ENCODE measurements at places on chromosomes 16 and 17.

DNA sequence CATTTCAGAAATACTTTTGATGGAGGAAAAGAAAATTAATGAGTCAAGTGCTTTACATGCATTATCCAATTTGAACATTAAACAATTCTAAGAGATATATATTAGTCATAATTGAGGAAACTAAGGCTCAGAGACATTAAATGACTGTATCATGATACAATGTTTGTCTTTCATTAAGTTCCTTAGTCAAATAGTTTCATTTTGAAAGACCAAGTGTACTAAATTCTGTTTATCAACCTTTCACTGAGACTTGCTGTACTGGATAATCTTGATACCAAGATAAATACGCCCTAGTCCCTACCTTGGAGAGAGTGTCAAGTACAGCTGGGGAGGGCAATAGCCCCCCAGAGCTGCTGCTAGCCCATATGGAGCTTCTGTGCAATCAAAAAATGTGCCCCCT, 24.2 kb downstream of the TOM1L2 start:
- no peak for DNase-seq

- no peak for DNase-seq
Observed at GRCh38 chr17:7184647-7185046, 5.5 kb upstream of the ASGR1 start.

GRCh38 chr17:44807817-44808155, 22.3 kb downstream of the GJC1 start:
- DNase-seq: no peak

GRCh38 chr17:57313097-57313835, 56.9 kb downstream of the MSI2 start:
- no peak for DNase-seq

DNA sequence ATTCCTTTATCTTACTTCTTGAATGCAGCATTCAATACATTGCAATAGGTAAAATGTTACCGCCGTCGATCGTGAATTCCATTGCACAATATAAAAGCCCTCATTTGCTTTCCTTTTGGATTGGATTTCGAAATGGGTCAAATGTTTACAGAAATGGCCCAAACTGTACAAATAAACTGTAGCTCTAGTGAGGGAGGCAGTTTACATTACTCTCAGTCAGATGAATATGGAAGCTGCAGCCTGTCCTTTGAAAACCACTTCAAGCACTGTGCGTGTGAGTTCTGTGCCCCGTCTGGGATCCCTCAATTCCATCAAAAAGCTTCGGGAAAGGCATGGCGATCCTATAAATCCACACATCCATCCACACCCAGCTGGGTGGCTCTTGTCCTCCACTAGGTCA, 258.6 kb upstream of the FOXF1 start:
- DNase-seq: no peak

- no peak for DNase-seq
Observed at GRCh38 chr16:82322177-82322576, 152.2 kb upstream of the MPHOSPH6 start.

DNA sequence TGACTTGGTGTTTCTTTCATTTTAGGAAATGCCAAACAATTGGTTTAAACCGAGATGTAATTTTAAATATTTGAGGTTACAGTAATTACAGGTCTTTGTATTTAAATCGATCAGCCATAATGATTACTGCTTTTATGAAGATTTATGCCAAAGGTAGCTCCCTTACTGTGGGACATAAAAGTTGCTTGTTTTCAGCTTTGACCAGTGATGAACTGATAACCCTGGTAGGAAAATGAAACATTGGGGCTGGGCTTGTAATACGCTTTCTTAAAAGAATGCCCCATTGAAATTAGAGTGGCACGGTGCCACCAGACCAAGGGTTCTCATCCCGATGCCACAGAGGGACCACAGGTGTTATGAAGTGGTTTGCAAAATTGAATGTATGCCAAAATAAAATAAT, 7.3 kb downstream of the TNRC6A start:
- DNase-seq: no peak

- no peak for DNase-seq
Observed at GRCh38 chr16:81401035-81401950, 43.3 kb upstream of the CMIP start.

- no peak for DNase-seq
Observed at GRCh38 chr16:22355487-22355908, 18.9 kb downstream of the CDR2 start.

DNA sequence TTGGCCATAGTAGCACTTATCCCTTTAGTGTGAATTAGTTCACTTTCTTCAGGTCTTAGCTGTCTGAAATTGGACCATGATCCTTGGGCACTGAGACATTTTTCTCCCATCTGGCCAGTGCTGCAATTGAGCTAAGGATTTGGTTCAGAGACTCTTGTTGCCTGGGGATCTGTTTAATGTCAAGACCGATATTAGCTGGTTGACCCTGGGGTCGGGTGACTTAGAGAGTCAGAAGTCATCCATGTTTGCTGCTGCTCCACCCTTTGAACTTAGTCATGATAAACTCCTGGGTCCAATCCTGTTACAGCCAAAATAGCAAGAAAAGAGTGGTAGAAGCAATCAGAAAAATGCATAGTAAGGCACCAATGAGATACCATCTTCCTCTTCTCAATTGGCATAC, 45.8 kb upstream of the TOX3 start:
- no peak for DNase-seq

- no peak for DNase-seq
Observed at GRCh38 chr17:41724476-41725050, 9.9 kb downstream of the HAP1 start.

- no peak for DNase-seq
Observed at GRCh38 chr16:23125277-23125676, 24.0 kb downstream of the USP31 start.

- no peak for DNase-seq
Observed at GRCh38 chr17:46995841-46996571, 17.0 kb upstream of the RPRML start.

GRCh38 chr16:71726476-71727315, 2.2 kb upstream of the PHLPP2 start:
- no peak for DNase-seq

- no peak for DNase-seq
Observed at GRCh38 chr16:82653550-82654511, 27.1 kb downstream of the CDH13 start.

DNA sequence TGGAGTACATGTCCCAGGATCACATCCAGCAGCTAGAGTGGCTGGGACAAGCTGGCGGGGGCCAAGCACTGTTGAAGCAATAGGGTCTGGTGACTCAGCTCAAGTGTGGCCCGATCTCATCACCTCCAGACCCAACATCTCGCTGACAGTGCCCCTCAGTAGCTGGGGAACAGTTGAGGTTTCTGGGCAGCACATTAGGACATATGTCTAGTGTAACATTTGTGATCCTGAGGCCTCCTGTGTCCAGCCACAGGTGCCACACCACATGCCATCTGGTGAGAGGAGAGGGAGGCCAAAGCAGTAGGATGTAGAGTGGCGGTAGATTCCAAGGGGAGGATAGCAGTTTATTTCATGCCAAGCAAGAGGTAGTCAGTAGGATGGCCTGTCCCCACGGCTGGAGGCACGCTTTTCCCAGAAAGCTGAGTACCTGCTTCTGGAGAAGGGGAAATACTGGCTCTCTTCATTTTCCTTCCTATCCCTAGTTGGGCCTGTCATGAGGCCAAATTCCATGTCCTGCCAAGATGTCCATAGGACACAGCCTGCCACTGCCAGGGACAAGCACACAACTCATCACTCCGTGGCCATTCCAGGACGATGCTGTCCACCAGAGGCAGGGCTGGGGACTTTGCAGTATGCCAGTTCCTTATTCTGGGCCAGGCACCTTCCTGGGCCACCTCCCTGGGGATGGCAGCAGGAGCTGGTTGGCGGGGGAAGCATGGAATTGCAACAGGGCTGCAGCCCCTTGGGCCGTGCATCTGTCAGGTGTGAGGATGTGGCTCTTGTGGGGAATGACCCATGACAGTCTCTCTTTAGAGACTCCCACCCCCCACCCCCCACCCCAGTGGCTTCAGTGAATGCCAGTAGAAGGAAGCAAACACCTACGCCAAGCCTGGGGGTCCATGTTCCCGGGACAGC, 24.0 kb downstream of the GGA3 start:
- DNase-seq: no peak

- DNase-seq: no peak
Observed at GRCh38 chr16:88402551-88403240, 19.9 kb downstream of the ZNF469 start.

GRCh38 chr16:89049484-89050118, 44.1 kb upstream of the ACSF3 start:
- no peak for DNase-seq

DNA sequence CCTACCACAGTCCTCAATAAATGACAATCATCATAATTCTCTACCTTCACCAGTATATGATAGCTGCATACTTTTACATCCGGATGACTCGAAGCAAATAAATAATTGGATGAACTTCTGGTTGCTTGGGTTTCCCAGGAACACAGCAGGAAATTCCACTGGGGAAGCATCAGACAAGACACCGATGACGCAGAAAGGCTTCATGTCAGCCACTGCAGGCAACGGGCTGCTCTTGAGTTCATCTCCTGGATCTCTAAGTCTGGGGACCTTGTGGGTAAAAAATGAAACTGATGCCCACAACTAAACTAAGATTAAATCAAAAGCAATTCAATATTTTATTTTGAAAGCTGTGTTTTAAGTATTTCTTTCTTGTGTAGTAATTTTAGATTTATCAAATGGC, 472.1 kb upstream of the C16orf82 start:
- DNase-seq: no peak

DNA sequence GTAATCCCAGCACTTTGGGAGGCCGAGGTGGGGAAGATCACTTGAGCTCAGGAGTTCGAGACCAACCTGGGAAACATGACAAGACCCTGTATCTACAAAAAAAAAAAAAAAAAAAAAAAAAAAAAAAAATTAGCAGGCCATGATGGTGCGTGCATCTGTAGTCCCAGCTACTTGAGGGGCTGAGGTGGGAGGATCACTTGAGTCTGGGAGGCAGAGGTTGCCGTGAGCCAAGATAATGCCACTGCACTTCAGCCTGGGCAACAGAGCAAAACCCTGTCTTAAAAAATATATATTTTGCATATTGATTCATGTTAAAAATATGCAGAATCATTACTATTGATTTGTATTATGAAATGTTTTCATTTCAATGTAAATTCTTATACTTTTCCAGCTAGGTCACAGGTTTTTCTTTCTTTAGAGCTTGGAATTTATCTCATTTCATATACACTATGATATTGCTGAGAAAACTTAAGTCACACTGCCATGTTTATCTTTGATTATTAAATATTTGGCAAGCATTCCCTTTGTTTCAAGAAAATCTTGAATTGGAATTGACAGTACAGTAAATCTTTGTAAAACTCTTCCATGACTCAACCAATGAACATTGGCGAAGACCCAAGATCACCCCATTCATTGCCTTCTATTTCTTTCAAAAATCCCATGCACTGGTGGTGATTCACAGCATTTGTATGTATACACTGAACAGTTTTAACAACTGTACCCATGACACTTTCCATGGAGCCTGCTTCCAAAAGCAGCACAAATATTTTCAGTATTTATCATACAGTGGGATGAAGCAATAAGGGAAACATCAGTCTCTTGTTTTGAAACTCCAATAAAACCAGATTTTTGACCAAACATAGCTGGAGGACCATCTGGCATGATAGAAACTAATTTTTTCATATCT, 83.5 kb upstream of the TNRC6A start:
- DNase-seq: no peak

DNA sequence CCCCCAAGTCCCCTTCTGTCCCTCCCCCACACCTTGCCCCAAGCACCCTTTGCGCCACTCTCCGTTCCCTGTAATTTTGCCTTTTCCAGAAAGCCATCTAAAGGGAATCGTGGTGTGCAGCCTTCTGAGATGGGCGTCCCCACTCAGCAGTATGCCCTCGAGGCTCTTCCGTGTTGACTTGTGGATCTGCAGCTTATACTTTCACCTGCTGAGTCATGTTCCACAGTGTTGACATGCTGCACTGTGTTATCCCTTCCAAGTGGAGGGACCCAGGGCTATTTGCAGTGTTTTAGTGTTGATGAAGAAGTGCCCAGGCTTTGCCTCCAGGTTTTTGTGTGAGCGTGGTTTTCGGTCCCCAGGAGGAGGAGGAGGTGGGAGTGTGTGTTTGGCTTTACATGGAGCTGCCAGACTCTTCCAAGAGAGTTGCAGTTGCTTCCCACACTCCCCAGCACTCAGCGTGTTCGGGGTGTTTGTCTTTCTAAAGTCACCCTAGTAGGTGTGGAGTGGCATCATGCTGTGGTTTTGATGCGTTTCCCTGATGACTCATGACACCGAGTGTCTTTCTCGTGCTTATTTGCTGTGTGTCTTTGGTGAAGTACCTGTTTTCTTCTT, 32.1 kb upstream of the JPT2 start:
- no peak for DNase-seq

GRCh38 chr16:3317315-3317999, 12.2 kb downstream of the ZNF75A start:
- no peak for DNase-seq

GRCh38 chr17:13078591-13079385, 61.0 kb upstream of the ELAC2 start:
- no peak for DNase-seq

GRCh38 chr17:31907342-31907962, 5.9 kb upstream of the UTP6 start:
- DNase-seq: no peak

- no peak for DNase-seq
Observed at GRCh38 chr16:70433458-70434103, 5.3 kb downstream of the ST3GAL2 start.

DNA sequence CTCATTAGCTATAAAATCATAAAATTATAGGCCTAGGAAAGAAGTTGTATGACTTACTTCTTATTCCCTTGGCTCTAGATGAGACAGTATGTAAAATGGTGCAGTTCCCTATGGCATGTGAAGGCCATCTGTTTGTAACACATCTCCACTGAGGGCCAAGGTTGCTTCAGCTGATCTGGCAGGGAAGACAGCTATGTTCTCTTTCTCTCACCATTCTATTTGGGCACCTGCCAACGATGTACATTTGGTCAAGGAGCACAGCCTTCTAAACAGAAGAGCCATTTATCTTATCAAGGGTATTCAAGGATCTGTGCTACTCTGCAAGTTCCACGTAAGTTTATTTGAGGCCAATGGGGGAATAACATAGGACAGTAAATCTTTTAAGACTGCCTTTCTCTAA, 129.8 kb upstream of the TOM1L1 start:
- no peak for DNase-seq

GRCh38 chr17:39929646-39930407, 2.3 kb downstream of the LRRC3C start:
- no peak for DNase-seq

- no peak for DNase-seq
Observed at GRCh38 chr17:78184868-78185267, 2.0 kb downstream of the TK1 start.

GRCh38 chr17:53633856-53634255, 188.9 kb upstream of the KIF2B start:
- DNase-seq: no peak

Data from globus pallidus (tissue), 1 donor.